HCT116 (cell line): ENCODE measurements at places on chromosomes 5 and 9. TPM values are rescaled to one million over a fixed set of nuclear protein-coding genes. Genes with fewer than 3 reads are reported as not detected.

GRCh38 chr5:150080696-150081435 is 5.5 kb downstream of the CSF1R start:
- no peak for DNase-seq
- no peaks in the 10 kb centered on the region for H3K36me3 ChIP-seq
- no peak overlapping the region for H3K4me3 ChIP-seq

DNA sequence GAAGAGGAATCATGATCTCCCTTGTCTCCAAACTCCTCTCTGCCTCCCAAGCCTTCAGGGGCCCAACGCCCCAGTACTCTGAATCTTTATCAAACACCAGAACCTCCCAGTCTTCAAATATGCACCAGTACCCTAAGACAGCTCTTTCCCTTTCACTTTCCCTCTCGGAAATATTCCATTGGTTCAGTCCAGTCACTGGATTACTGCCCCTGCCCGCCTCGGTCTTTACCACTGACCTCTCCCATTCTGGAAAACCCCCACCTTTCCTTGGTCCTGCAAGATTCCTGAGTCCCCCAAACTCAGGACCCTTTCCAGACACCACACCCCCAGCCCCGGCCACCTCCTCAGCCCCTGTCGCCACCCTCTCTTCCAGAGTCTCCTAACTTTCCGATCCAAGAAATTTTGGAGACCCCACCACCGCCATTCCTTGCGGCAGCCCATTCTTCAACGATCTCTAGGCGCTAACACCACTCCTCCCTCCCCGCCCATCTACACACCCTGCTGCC is 674 bp downstream of the C5orf15 start:
- peak overlapping the region; percentile 79 for H3K27ac ChIP-seq
- peaks cover 19% of the 10 kb centered on the region for H3K4me1 ChIP-seq
- H3K27me3 ChIP-seq = no peaks in the 10 kb centered on the region
- H3K4me3 ChIP-seq = peak overlapping the region; percentile 93
- no peak for DNase-seq

DNA sequence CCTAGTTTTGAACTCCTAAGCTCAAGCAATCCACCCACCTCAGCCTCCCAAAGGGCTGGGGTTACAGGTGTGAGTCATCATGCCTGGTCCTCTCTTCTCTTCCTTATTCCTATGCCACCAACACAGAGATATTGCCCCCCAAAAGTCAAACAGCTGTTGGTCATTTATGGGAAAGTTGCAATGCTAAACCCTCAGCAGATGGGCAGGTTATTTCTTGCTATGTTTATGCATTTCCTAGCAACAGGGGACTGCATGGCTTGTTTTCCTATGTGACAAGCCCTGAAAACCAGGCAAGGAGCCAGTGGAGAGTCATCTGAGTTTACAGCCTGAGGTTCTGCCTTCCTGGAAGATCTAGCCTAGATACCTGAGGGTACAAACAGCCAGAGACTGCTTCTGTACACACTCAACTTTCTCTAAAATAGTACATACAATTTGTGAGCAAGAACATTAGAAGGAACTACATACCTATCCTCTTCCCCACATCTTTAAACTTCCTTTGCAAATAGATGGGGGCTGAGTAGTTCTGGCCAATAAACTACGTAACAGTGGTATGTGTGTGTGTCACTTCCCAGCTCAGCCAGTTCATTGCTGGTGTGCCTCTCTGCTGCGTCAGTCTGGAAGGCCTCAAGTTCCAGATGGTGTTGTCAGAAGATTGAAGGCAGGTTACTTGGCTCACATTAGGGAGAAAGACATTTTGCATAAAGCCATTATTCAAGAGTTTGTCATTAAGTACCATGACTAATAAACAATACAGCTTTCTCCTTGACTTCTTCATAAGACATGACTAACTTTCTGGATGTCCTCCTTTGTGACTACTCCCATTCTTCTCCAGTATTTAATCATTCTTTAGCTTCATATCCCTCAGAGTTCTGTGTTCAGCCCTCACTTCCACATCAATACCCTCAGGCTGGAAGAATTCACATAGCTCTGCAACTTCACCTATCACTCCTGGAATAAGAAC is 65.3 kb downstream of the CSNK1A1 start:
- peak overlapping the region; percentile 20; the same call in 1 of the 2 replicates for H3K4me3 ChIP-seq
- peaks cover 75% of the 10 kb centered on the region for H3K4me1 ChIP-seq
- H3K27ac ChIP-seq = peak overlapping the region; percentile 65
- DNase-seq = peak; percentile 90
- H3K27me3 ChIP-seq = no peaks in the 10 kb centered on the region

The HAND1 gene
- total RNA-seq = not detected

The SAXO1 gene
- total RNA-seq = not detected
